ENCODE measurements at places on chromosomes 3 and 15. TPM values are rescaled to one million over a fixed set of nuclear protein-coding genes. Genes with fewer than 3 reads are reported as not detected.

The HCLS1 gene
- 37.4 TPM for total RNA-seq

The GCNT3 gene
- 1.8 TPM for total RNA-seq

DNA sequence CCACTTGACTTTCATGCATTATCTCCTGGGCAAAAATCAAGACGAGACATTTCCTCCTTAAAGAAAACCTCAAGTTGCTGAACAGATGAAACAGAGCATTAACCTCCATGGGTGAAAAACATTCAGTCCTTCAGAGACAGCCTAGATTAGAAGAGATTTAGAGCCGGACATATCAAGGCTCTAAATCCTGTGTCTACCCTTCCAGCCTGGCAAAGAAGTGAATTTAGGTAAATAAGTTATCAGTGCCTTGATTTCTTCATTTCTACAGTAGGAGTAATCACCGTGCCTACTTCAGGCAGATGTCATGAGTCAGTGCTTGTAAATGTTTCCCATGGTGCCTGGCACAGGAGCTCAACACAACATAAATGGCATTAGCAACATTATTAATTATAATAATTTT is 159.3 kb upstream of the PRICKLE2 start:
- DNase-seq = no peak

- DNase-seq = no peak
Observed at GRCh38 chr3:183098536-183099025, 715 bp downstream of the MCCC1 start.

- DNase-seq = no peak
Observed at GRCh38 chr15:60392601-60392985, 5.2 kb downstream of the ANXA2 start.

DNA sequence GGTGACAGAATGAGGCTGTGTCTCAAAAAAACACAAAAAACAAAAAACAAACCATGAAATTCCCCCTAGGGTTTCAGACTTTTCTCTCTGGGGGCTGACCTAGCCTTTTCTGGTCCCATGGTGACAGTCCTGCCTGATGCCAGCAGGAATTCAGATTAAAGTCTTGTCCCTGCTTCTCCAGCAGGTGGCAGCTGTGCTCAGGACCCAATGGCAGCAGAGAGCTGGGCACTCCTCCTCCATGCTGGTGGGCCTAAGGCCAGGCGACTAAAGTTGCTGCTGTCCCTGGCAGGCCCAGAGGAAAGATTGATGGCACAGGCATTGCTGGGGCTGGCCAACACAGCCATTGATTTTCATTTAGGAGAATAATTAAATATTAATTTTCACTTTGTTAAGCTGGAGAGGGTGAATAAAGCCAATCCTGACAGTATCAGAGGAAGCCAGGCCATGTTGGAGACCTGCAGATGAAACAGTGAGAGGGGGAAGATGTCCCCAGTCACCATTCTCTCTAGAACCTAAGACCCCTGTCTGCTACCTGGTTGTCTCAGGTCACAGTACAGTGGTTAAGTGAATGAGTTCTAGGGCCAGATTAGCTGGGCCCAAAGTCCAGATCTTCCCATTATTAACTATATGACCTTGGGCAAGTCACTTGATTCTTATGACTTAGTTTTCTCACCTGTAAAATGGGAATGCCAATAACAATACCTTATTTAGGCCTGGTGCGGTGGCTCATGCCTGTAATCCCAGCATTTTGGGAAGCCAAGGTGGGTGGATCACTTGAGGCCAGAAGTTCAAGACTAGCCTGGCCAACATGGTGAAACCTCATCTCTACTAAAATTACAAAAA is 7.1 kb downstream of the CELF6 start:
- DNase-seq = peak; percentile 53
